ENCODE measurements at places on chromosomes 7 and 10.
A peak's percentile ranks its signal among the peaks of the same experiment; 100 is the strongest.

DNA sequence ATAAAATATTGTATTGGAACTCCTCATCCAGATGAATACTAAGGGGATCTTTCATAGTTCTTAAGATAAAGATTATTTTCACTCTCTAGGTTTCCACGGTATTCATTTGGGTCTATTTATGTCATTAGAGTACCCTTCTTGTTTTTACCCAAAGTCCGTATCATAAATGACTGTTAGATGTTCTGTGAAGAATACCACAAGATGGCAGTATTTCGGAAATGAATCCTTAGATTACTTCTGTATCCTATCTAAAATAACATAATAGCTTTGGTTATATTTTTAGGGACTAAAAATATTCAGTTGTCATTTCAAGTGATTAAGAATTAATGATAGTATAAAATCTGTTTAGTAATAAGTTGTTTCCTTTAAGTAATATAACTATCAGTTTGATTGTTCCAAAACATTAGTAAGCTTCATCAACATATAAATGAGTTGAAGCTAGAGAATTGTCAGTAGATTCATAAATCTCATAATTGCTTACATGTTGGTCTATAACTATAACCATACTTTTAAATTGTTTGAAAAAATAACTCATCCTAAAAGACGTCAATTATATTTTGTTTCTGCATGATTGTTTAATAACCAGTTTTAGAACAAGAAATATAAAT is 337.5 kb upstream of the KCND2 start:
- no peak for DNase-seq

DNA sequence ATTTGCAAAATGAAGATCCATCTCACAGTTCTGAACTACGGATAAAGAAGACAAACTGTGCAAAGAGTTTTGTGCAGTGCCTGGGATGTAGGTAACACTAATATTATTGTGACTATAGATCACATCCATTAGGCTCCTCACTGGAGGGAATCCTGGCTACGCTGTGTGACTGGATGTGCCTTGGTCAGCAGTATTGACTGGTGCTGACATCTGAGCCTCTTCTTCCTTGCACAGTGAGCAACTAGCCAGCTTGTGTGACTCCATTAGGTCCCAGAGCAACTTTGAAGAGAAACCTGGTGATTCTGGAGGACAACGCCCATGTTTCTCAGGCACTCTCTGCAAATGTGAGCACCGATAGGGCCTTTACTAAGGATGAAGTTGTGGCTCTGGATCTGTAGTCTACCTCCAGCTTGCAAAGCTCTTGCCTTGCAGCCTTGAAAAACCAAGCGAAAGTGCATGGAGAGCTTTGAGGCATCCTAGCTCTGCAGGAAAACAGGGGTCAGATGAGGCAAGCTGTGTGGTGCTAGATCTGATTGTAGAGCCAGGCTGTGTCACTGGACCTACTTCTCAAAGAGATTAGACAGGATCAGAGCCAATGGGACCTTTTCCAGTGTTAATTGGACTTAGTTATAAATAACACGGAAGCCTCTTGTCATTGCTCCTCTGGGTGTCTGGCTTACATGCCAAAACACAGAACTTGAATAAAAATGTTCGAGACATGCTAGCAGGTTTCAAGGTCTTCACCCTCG is 303.6 kb upstream of the LYZL1 start:
- no peak for DNase-seq

GRCh38 chr10:102117391-102118159 is 2.6 kb downstream of the LDB1 start:
- DNase-seq = peak; percentile 86

DNA sequence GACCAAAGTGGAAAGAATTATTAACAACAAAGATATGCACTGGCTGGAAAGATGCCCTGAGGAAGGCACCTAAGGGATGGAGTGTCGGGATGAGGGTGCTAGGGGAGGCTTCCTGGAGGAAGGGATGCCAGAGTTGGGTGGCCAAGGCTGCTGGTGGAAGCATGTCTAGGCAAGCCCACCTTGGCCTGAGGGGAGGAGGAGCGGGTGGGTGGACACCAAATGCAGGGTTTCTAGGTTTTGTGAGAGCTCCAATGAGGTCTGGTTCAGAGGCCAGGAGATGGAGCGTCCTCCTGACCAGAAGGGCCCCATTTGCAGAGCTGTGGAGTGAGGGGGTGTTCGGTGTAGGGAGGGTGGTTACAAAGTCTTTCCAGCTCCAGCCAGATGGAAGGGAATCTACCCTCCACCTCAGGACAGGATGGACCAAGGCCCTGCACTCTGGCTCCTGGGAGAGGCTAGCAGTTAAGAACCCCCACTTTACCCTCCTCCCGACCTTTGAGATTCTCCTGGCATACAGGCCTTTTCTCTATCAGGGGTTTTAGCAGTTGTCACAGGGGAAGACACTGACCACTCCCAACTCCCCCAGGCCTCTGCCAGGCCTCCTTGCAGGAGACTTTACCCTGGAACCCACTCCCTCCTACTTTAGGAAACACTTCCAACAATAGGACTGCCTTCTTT is 3.0 kb upstream of the DDIT4 start:
- no peak for DNase-seq

DNA sequence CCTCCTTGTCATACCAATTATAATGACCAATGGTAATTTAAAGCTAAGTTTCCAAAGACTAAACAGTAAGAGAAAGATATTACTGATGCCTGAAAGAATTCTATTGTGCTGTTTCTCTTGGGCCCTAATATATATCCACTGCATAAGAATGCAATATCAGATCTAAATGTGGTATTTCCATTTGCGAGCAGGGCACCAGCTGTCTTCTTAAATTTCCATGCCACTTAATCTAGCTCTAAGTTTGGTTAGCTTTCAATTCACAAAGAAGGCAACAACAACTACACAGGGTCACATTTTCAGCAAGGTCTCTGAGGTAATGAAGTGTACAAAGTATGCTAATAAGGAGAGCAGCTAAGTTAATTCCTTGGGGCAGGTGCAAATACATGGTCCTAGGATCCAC is 315.7 kb downstream of the GPR37 start:
- DNase-seq = no peak

DNA sequence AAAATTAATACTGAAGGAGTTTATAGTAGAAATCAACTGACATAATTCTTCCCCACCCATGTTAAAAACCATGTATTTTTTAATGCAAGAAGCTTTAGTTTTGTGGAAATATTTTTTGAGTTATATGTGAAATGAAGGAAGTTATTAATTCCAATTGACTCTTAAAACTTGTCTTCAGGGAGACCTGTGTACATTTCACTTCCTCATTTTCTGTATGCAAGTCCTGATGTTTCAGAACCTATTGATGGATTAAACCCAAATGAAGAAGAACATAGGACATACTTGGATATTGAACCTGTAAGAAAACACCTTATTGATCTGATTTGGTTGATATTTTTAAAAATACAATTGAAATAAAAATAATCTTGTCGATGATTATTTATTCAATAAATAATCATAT is 33.3 kb downstream of the CD36 start:
- no peak for DNase-seq

DNA sequence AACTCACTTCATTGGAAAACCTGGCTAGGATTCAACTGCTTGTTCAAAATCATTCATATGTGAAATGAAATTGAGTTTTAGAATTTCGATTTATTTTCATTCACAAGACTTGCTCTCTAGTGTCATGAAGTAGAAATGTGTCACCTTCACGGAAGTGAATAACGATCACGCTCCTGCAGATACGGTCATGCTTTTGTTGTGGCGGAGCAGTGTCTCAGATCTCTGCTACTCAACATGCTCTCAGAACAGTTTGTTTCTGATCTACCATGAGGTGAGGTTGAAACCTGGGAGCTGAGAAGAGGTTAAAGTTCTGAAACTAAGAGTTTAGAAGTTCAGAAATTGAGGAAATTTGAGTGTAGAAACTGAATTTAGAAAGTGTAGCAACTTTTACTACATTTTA is 13.8 kb upstream of the PITRM1 start:
- no peak for DNase-seq

GRCh38 chr10:98790817-98791216 is 344.1 kb upstream of the HPS1 start:
- DNase-seq = no peak

DNA sequence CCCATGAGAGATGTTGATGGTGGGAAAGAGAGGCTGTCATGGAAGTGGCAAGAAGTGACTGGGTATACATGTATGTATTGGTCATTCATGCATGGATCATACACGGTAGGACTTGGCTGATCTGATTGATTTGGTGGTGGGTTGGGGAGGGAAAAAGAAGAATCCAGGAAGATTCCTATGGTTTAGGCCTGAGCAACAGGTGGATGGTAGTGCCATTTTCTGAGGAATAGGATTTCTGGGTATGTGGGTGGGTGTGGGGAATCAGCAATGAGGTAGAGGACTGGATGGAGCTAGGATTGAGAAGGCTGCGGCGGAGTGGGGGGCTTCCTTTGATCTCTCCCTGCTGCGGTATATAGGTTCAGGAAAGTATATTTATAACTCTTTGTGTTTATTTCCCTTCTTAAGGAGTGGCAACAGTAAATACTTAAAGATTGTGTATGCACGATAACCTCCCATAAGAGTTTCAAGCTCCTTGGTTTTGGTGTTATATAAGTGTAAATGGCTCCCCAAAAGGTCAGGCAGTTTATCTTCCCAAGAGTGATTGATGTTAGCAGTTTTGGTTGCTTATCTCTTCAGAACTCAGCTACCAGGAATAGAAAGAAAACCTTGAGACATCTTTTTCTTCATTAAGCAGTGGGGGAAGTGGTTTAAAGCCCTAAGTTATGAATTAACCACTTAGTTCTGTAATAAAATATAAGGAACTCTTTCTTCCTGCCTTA is 100.1 kb downstream of the LSMEM1 start:
- no peak for DNase-seq

GRCh38 chr10:84540022-84540616 is 211.7 kb downstream of the CCSER2 start:
- no peak for DNase-seq

DNA sequence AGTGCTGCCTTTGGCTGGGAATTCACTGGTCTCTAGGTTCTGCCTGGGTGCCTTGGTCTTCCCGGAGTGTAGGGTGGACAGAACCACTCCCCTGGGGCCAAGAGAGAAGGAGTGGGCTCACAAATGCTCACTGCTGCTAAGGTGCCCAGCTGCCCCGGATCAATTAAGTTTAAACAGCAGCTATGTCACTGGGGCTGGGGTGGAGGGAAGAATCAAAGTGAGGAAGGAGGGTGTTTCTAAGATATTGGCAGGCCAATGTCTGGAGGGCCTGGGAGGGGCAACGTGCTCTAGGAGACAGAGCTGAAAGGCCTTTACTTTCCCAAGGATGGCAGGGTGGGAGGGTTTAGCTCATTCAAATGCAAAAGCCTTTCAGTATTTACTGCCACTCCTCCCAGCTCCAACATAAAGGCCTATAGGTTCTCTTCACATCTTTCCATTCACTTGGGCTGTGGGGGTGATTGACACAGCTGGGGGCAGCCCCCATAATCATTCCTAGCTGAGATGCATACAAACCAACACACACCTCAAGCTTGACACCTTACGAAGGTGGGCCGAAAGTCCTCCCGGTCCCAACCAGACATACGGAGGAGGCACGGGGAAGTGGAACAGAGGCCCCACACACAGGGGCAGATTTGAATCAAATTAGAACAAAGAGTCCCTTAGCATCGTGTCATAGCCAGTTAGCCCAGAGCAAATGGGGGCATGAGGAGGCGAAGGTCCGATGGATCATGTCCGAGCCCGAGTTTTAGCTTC is 108.0 kb upstream of the EFCAB10 start:
- no peak for DNase-seq

- DNase-seq = no peak
Observed at GRCh38 chr10:106189292-106189691, 975.2 kb downstream of the SORCS1 start.

- DNase-seq = no peak
Observed at GRCh38 chr7:142450695-142451094, 192.8 kb upstream of the PRSS58 start.

DNA sequence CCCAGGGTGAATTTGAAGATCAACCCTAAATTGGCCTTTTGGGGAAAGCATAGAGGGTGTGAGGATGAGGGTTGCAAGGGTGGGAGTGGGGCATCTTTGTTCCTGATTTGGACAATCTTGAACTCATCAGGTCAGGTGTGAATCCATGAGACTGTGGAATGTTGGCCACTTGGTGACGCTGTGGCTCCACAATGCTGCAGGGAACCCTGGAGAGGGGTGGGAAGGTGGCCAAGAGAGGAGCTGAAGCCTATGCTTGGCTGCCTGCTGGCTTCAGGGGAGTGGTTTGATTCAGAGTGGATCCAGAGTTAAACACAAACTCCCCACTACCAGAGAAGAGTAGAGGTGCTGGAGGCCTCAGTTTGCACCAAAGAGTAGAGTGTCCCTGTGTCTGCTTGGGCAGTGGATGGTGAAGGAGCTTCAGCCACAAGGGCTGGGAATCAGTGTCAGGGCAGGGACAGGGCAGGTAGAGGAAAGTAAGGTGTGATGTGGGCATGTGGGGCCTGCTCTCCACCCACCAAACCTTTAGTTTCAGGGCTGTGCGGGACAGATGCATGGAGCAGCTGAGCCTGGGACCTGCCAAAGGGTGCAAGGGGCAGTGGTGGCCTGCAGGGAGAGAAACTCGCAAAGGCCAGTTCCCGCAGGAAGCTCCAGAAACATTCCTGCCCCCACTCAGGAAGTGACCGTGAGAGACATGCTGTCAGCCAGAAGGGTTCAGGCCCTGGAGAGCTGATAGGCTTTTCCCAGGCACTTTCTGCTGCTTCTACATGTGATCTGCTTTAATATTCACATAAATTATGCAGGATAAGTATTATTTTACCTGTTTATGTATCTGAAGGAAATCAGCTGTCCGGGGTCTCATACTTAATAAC is 81.0 kb upstream of the PRSS58 start:
- DNase-seq = no peak

- peak; percentile 22 for DNase-seq
Observed at GRCh38 chr10:132538031-132538789, 623 bp downstream of the INPP5A start.

DNA sequence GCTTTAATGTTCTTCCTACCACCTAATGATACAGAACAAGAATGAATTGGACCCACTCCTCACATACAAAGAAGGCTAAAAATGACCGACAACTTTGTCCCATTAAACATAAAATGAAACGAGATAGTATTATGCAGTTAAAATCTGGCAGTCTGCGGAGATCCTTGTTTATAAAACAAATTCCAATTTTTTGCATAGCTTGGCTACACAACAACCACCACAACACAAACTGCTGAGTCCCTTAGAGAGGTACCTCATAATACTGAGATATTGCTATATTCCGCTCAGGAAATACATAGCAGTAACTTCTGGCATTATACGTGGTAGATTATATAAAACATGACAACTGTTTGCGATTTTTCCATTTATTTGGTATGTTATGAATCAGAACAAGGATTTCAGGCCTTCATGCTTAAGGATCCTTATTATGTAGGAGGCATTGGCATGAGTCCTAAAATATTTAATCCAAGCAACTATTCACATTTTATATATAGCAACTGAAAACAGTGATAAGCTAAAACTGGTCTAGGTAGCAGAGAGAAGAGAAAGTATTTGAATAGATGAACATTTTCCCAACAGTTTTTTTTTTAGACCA is 96.0 kb downstream of the ANK3 start:
- DNase-seq = no peak

Measured in left ventricle myocardium inferior (tissue), 1 donor.